ENCODE measurements at places on chromosomes 7 and 10.

DNA sequence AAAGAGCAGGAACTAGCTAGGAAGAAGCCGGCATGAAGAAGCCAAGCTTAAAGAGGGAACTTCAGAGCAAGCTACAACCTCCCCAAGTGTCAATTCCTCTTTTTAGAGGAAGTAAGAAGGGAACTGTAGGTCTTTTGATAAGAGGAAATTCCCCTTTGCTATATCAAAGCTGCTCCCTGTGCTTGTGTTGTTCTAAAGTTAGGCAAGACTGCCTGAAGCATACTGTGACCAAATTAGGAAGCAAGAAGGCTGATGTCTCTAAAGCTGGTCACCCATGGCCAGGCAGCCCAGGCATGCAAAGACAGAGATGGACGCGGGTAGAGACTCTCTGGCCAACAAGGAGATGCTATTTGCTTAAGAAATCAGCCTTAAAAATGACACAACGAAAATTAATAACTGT, 87.9 kb downstream of the RNF216 start:
- H3K4me1 ChIP-seq, result peaks cover 37% of the 10 kb centered on the region
- H3K27ac ChIP-seq, result peak overlapping the region; percentile 72
- H3K4me3 ChIP-seq, result no peak overlapping the region
- H3K27me3 ChIP-seq, result no peaks in the 10 kb centered on the region
- H3K36me3 ChIP-seq, result no peaks in the 10 kb centered on the region

GRCh38 chr7:79664884-79665676, 211.6 kb upstream of the MAGI2 start:
- no peaks in the 10 kb centered on the region for H3K36me3 ChIP-seq
- no peak overlapping the region for H3K27ac ChIP-seq
- no peak overlapping the region for H3K4me3 ChIP-seq
- H3K4me1 ChIP-seq, result no peaks in the 10 kb centered on the region

DNA sequence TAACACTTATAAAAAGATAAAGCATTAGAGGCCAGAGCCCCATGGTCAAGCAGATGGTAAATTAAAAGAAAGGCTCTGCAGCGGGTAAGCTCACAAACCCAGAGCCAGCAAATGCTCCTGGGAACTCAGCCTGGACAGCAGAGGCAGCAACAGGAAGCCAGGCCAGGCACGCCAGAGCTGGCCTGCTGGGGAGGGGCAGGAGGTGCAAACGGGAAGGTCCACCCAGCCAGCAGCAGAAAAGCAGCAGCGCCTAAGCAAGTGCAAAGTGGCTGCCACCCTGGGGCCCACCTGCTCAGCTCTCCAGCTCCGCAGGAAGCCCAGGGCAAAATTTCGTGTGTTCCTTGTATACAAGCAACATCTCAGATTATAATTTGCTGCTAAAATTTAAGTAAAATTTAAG, 82.7 kb upstream of the GPR22 start:
- no peaks in the 10 kb centered on the region for H3K4me1 ChIP-seq
- H3K27me3 ChIP-seq, result no peaks in the 10 kb centered on the region
- H3K4me3 ChIP-seq, result no peak overlapping the region
- no peaks in the 10 kb centered on the region for H3K36me3 ChIP-seq

DNA sequence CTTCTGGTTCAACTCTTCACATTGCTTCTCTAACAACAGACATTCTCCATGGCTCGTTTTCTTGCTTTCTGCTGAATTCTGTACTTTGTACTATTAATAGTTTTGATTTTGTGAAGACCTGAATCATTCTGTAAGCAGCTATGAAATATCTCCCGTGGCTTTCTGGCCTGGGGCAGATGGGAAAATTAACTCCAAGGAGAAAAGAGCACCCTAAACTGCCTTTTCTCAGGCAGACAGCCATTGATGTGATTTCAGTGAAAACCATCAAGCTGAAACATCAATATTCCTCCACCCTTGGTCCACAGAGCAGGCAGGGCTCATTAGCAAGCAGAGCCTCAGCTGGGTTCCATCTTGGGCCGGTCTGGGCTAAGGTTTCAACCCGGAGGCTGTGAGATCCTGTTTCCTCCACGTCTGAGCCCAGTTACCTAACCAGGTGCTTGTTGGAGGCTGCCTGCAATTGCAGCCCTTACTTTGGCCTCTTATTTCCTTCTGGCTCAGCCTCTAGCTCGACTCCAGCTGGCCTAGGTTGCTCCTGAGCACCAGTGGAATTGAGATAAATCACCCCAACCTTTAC, 21.1 kb upstream of the EZH2 start:
- no peaks in the 10 kb centered on the region for H3K36me3 ChIP-seq
- no peaks in the 10 kb centered on the region for H3K4me1 ChIP-seq
- DNase-seq, result no peak
- H3K4me3 ChIP-seq, result no peak overlapping the region

All from pancreas (tissue), 10 donors.